ENCODE measurements at places on chromosomes 2 and 18.
A peak's percentile ranks its signal among the peaks of the same experiment; 100 is the strongest.

DNA sequence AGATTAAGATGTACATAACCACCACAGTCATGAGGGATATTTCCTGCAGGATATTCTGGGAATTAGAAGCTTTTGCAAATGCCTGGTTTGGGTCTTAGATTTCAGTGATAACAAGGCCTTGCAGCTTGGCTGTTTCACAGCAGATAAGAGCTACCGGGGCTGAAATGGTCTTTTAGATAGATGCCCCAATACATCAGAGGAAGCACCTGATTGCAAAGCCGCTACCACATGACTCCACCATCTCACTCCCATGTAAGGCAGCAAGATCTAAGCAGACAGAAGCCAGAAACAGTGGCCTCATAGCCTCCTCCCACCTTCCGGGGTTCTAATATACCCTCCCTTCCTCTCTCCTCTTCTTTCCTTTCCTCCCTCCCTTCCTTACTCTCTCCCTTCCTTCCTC is 31.1 kb upstream of the EPG5 start:
- no peak for DNase-seq

DNA sequence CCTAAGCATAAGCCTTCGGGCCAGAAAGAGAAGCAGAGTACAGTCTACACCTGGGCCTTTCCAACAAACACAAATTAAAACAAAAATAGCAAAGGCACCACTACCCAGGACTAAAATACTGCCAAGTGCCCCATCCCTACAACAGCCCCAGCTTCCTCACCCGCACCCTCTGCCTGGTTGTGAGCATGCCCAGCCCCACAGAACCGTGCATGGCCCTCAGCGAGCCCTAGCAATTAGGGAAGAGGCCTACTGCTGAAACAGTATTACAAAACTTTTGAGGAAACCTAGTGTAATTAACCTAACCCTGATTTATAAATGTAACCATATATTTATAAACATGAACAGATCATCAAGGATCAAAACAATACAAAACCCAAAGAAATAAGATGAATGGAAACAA is 44.2 kb downstream of the FARSB start:
- DNase-seq = no peak

DNA sequence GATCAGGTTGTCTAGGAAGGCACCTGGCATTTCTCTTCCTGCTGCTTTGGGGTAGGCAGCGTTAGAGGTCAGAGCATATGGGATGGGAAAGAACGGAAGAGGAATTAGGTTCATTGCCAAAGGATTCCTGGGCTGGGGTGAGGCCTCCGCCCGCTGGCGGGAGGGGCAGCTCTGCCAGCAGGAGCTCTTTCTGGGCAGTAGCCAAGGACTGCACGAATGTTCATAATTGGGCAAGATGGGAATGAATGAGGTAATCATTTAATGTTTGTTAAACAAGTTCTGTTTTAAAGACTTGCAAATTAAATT is 253.9 kb downstream of the AGAP1 start:
- DNase-seq = peak; percentile 74

DNA sequence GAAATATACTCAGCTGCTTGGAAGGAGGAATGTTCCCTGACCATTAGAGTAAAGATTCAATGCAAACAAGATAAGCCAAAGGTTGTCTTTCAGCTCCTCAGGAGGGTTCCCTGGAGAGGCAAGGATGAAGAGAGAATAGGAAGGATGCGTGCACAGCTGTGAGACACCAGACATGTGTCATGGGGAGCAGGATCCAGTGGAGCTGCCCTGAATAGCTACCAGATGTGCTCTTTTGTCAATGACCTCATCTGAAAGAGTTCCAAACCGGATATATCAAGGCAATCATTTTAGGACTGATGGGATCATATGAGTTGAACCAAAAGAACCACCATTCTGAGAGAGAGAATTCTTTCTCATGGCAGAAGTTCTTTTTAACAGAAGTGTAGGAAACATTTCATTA is 490.6 kb downstream of the IRS1 start:
- no peak for DNase-seq

GRCh38 chr2:175576875-175577274 is 395.4 kb upstream of the ATP5MC3 start:
- DNase-seq = no peak

- no peak for DNase-seq
Measured at GRCh38 chr2:129499747-129500146, 479.7 kb upstream of the RAB6C start.

DNA sequence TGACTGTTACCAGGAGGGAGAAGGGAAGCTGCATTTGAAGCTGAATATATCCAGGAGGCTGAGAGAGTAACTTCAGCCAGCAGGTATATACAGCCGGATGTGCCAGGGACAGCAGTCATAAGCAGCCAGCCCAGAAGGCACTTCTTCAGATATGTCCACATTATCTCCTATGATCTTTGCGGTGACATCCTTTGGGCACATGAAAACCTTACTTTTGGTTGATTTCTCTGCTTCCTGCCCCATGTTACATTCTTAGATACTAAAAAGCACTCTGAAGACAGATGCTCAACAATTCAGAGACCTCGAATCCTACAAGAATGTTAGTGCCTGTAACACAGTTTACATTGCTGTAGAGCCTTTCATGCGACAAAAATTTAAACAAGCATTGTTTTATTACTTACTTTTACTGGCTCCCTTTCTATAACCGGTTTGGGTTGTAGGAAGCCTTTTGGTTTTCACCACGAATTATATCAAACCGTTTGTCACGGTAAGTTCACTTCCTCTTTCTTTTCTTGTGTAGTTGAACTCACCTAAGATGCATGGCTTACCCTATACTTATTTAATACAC is 50.3 kb upstream of the TLK1 start:
- no peak for DNase-seq

- DNase-seq = no peak
Measured at GRCh38 chr2:235917506-235917905, 250.7 kb downstream of the GBX2 start.

DNA sequence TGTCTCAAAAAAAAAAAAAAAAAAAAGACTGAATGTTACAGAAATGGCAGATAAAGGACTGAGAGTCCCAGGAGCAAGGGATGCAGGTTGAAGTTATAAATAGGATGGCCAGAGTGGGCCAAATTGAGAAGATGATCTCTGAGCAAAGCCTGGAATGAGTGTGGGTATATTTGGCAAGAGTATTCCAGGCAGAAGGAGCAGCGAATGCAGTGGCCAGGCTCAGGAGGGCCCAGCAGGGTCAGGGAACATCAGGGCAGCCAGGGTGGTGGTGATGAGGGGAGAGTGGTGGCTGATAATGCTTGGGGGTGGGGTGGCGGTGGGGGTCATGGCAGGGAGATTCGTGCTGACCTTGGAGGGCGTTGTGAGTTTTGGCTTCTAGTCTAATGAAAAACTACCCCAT is 141.3 kb upstream of the AGAP1 start:
- peak; percentile 20 for DNase-seq

- DNase-seq = peak; percentile 19
Measured at GRCh38 chr2:172461591-172462372, 34.4 kb downstream of the ITGA6 start.

DNA sequence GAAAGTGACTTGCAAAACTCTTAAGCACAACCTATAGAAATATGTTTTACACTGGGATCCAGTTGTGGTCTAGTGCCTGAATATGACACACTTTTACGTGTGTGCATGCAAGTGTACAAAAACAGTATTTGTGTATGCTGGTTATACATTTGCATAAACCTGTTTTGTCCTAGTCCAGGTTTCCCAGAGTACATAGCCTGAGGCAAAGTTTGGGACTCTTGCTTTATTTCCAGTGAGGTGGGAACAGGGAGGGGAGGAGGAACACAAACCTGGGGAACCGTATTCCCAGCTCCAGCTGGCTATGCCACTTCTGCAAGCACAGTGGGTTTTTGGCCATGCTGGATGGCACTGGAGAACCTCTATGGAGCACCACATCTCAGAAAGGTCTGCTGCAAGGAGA is 481.1 kb upstream of the HS6ST1 start:
- DNase-seq = no peak

DNA sequence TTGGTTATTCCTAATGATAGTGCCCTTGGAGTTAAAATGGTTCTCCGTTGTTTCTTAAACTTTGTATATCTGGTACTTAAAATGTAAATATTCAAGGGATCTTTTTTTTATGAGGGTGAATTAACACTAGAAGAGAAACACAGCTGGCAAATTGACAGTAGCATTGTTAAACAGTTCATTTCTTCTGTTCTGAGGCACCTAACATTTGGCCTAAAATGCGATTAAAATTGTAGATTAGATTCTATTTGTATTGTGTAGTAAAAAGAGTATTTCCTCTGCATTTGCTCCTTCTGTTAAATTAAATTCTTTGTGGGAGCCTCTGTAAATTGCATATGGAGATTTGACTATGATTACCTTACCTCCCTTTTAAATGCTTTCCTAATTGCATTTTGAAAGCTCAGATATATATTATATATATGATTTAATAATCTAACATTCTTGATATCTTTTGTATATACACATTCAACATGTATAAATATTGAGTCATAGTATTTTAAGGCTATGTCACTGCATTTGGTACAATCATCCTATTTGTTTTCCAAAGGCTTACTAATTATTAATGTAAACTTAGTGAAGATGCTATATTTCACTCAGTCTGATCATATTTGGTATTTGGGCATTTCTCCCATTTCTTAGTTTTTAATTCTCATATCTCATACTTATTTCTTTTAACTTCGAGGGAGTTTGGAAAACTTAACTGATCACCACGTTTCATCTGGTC is 124.4 kb downstream of the AGPS start:
- DNase-seq = no peak

- no peak for DNase-seq
Measured at GRCh38 chr2:20057268-20057667, 5.8 kb upstream of the LAPTM4A start.

- DNase-seq = peak; percentile 39
Measured at GRCh38 chr2:64698668-64699444, 45.1 kb upstream of the SERTAD2 start.

DNA sequence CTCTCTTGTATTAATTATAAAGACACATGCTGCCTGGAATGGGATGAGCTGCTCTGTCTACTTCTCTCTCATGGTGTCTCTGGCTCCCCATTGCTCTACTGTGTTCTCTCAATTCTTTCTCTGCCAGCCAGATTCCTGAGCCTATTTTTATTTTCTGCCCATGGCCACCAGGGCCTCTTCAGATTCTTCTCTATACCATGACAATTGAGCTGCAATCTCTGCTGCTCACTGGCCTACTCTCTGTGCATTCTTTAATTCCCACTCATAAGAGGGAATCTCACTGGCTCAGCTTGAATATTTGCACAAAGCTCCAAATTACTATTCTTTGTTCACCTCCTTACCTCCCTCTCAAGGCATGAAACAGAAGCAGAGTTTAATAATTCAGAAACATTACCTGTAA is 161.4 kb upstream of the GULP1 start:
- DNase-seq = no peak

- no peak for DNase-seq
Measured at GRCh38 chr2:140473851-140474250, 1657.0 kb downstream of the LRP1B start.

- DNase-seq = no peak
Measured at GRCh38 chr2:11250400-11251196, 93.8 kb downstream of the ROCK2 start.

DNA sequence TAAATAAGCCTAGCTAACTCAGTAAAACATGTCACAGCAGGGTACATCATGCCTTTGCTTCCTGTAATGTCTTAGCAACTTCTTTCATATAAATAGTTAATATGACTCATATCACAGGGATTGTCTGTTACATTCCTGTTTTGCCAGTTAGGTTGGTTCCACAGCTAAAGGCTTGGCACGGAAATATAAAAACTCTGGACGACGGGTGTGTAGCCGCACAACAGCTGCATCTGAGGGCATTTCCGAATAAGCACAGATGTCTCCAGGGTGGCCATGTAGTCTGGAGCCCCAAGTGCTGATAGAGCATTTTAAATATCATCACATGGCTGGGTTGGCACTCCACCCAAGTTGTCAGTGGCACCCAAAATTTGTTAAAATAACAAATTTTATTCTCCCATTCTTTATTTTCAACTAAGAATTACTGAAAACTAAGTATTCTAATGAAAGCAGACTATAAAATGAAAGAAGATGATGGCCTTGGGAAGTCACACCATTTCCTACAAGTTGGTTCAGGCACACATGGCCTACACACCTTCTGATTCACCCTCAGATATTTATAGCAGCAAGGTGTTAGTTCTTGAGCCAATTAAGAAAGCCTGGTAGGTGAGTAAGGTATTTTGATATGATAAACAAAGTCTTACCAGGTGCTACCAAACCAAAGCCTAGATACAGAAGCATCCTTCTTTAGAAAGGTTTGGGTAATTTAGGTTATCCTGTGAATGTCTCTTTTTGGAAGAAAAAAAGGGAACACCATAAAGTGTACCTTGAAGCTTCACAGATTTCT is 61.8 kb upstream of the STK17B start:
- no peak for DNase-seq

- no peak for DNase-seq
Measured at GRCh38 chr2:152376385-152376784, 41.4 kb downstream of the FMNL2 start.

DNA sequence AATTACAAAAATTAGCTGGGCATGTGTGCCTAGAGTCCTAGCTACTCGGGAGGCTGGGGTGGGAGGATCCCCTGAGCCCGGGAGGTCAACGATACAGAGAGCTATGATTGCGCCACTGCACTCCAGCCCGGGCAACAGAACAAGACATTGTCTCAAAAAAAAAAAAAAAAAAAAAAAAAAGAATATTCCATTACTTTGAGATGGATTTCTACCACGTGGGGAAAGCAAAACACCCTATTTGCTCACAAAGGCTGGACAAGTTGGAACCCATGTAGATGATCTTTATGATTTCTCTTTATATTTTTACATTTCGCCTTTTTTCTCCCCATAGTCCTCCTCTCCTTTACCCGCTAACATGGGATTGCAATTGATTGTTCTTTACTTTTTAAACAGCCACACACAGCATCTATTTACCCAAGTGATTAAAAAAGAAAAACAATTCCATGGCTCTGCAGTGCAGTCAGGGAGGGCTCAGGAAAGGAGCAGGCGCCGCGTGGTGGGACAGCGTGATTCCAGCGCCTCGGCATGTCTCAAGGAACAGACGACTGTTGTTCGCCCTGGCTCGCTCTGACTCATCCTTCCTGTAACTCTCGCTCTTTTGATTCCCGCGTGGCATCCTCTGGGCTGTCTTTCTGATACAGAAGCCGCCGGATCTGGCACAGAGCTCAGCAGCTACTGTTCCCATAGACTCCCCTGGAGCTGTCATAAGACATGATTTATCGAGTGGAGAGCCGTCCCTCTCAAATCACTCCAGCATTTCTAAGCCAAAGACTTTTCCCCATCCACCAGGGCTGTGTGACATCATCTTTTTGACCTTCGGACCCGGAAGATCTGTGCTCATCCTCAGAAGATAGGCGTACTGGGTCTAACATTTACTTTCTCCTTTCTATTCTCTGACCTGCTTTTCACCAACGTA is 230.4 kb upstream of the AGAP1 start:
- peak; percentile 61 for DNase-seq

DNA sequence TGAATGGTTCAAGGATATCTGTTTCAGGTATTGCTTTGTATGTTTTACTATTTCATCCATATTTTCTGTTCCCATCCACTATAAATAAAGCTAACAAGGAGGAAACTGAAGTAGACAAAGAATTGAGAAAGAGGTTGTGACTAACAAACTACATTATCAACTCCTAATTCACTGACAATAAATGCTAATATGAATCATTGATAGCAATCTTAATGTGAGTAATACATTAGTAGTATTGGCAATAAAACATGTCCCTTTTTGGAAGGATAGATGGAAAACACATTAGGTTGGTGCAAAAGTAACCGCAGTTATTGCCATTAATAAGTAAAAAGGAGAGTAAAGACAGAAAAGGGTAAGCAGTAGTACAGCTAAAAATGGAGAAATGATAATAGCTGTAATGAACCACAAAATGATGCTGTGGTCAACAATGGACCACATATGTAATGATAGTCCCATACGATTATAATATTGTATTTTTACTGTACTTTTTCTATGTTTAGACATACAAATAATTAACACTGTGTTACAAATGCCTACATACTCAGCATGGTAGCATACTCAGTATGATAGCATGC is 104.7 kb downstream of the THADA start:
- DNase-seq = no peak
